ENCODE measurements at places on chromosomes 4 and X. TPM values are rescaled to one million over a fixed set of nuclear protein-coding genes. Genes with fewer than 3 reads are reported as not detected.

The CXCL5 gene
- 0.21 TPM for total RNA-seq

DNA sequence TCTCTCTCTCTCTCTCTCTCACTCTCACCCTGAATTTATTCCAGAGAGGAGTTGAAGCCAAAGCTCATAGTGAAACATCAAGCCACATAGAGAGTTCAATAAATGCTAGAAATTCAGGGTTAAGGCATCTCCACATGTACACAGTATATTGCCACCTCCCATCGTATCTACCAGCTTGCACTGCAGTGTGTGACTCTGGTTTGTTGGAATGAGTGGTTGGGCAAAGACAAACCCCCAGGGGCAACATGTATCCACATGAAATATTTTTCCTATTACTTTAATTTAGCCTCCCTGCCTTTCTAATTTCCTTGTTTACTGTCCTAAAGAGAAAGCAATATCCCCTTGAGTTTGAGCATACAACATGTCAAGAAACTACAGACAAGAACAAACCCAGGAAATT, 247.3 kb downstream of the SPATA18 start:
- H3K4me3 ChIP-seq: no peak overlapping the region
- DNase-seq: no peak
- H3K27ac ChIP-seq: no peak overlapping the region
- H3K4me1 ChIP-seq: no peaks in the 10 kb centered on the region
- no peaks in the 10 kb centered on the region for H3K36me3 ChIP-seq

DNA sequence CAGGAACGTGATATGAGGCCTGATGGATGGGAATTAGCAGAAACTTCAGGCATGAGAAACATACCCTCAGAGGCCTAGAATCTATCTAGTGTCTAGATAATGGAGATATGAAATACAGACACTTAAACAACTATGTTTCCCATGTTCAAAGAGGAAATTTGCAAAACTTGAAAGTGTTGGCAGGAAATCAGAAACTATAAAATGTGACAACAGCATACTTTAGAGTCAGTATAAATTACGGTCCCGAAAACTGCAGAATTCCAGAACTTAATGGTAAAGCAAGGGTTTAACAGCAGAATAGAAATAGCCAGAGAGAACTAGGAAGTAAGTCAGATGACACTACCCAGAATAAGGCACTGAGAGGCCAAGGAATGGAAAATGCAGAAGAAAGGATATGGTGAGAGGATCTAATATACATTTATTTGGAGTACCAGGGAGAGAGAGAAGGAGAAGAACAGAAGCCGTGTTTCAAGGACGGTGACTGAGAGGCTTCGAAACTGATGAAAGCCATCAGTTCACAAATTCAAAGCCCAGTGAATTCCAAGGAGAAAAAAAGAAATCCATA, 7.4 kb downstream of the HTT-AS start:
- DNase-seq: no peak
- no peak overlapping the region for H3K27ac ChIP-seq
- no peaks in the 10 kb centered on the region for H3K4me1 ChIP-seq
- H3K36me3 ChIP-seq: no peaks in the 10 kb centered on the region

- H3K4me1 ChIP-seq: peaks cover 24% of the 10 kb centered on the region
- H3K27me3 ChIP-seq: no peaks in the 10 kb centered on the region
These were observed 37.1 kb downstream of the TMEM150C start for GRCh38 chr4:82524570-82525152.

The GIMD1 gene
- total RNA-seq: not detected

DNA sequence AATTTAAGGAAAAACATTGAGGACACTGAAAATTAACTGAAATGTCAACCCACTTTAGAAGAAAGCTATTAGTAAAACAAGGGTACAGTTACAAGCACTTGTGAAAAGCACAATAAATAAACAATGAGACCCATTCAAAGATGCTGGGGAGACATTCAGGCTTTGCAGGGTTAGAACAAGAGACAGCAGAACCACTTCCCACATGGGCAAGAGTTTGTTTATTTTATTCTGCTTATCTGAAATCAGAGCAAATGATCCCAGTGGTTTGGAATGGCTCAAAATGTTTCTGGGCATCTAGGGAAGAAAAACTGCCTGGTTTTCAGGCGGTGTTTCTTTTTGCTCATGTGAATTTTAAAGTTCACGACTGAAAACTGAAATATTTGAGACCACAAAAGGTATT, 42.4 kb downstream of the PPP3CA start:
- no peak overlapping the region for H3K4me3 ChIP-seq
- DNase-seq: no peak
- no peaks in the 10 kb centered on the region for H3K4me1 ChIP-seq
- no peaks in the 10 kb centered on the region for H3K27me3 ChIP-seq
- no peak overlapping the region for H3K27ac ChIP-seq

GRCh38 chr4:24589448-24589847, 5.1 kb upstream of the DHX15 start:
- DNase-seq: no peak
- H3K27me3 ChIP-seq: no peaks in the 10 kb centered on the region
- no peak overlapping the region for H3K27ac ChIP-seq
- no peak overlapping the region for H3K4me3 ChIP-seq
- peaks cover 13% of the 10 kb centered on the region for H3K4me1 ChIP-seq

Measured in Caco-2 (cell line).